Natural killer cell treated with Interleukin-12 subunit alpha and Interleukin-12 subunit beta and Interleukin-15 and Interleukin-18, amount 100 ng/mL, for 72 hours (primary cell): ENCODE measurements at places on chromosomes 12 and 14.

- no peaks in the 10 kb centered on the region for H3K27me3 ChIP-seq
- no peak overlapping the region for H3K27ac ChIP-seq
- peaks cover 18% of the 10 kb centered on the region for H3K4me1 ChIP-seq
- DNase-seq = no peak
These were observed 7.1 kb downstream of the SUOX start for GRCh38 chr12:56004211-56004610.

- H3K36me3 ChIP-seq = no peaks in the 10 kb centered on the region
- H3K4me3 ChIP-seq = no peak overlapping the region
- no peaks in the 10 kb centered on the region for H3K27me3 ChIP-seq
- H3K27ac ChIP-seq = no peak overlapping the region
- DNase-seq = no peak
- H3K4me1 ChIP-seq = no peaks in the 10 kb centered on the region
These were observed 226.2 kb downstream of the PIK3C2G start for GRCh38 chr12:18487509-18487908.

DNA sequence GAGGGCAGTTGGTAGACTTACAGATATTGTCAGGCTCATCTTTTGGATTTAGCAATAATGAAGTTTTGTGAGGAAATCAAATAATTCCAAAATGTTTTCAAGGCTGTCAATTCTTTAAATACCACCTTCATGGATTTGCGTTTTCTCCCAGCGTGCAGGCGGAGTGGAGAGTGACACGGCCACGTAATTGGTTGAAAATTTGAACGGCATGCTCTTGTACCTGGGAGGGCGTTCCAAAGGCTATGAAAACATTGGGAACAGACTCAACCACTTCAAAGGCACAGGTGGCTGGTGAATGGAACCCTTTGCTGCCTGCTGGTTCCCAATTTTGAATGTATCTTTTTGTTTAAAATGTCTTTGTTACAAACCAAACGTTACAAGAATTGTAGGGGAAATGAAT lies 12.4 kb downstream of the SMIM41 start:
- no peak for DNase-seq
- no peak overlapping the region for H3K27ac ChIP-seq
- H3K27me3 ChIP-seq = peaks cover 37% of the 10 kb centered on the region
- no peaks in the 10 kb centered on the region for H3K36me3 ChIP-seq
- H3K4me3 ChIP-seq = no peak overlapping the region

DNA sequence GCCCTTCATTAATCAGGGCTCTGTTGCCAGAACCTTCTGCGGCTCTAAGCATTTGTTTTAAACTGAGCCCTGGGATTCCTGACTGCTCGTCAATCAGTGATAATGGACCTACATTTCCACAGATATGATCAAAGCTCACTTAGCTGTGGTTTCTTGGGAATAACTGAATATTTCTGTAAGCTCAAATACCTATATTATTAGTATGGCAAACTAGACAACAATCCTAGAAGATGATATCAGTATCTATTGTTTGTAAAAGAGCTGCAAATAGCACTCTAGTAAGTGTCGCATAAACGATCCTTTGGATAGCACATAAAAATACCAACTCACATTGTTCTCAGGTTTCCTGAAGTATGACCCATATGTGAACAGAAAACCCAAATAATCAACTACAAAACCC lies 150.4 kb downstream of the PPM1H start:
- no peaks in the 10 kb centered on the region for H3K36me3 ChIP-seq
- no peak for DNase-seq
- H3K27me3 ChIP-seq = peaks cover 2% of the 10 kb centered on the region
- H3K4me1 ChIP-seq = peaks cover 13% of the 10 kb centered on the region

GRCh38 chr12:3681595-3682061 lies 71.3 kb downstream of the CRACR2A start:
- H3K36me3 ChIP-seq = peaks cover 28% of the 10 kb centered on the region
- H3K27me3 ChIP-seq = no peaks in the 10 kb centered on the region
- H3K4me3 ChIP-seq = no peak overlapping the region

- H3K4me3 ChIP-seq = no peak overlapping the region
- DNase-seq = no peak
- peaks cover 27% of the 10 kb centered on the region for H3K4me1 ChIP-seq
- no peaks in the 10 kb centered on the region for H3K27me3 ChIP-seq
These were observed 2.9 kb upstream of the PFDN5 start for GRCh38 chr12:53292426-53292825.

DNA sequence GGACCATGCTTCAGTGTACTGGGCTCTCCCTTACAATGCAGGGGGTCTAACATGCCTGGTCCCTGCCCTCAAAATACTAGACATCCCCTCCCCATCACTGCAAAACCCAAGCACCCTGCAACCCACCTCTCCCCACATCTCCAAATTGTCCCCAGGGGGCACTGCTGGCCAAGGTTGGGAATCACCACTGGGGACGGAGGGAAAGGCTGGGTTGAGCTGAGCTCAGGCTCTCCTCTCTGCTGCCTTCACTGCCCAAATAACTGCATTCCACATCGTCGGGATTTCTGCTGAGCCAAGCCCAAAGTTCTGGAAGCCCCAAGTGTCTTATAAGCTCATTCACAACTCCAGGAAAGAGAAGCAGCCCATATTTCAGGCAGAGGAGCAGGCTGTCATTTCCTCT lies 69.6 kb downstream of the NT5DC3 start:
- H3K27me3 ChIP-seq = no peaks in the 10 kb centered on the region
- H3K4me3 ChIP-seq = no peak overlapping the region
- no peaks in the 10 kb centered on the region for H3K36me3 ChIP-seq
- H3K27ac ChIP-seq = no peak overlapping the region
- DNase-seq = no peak

DNA sequence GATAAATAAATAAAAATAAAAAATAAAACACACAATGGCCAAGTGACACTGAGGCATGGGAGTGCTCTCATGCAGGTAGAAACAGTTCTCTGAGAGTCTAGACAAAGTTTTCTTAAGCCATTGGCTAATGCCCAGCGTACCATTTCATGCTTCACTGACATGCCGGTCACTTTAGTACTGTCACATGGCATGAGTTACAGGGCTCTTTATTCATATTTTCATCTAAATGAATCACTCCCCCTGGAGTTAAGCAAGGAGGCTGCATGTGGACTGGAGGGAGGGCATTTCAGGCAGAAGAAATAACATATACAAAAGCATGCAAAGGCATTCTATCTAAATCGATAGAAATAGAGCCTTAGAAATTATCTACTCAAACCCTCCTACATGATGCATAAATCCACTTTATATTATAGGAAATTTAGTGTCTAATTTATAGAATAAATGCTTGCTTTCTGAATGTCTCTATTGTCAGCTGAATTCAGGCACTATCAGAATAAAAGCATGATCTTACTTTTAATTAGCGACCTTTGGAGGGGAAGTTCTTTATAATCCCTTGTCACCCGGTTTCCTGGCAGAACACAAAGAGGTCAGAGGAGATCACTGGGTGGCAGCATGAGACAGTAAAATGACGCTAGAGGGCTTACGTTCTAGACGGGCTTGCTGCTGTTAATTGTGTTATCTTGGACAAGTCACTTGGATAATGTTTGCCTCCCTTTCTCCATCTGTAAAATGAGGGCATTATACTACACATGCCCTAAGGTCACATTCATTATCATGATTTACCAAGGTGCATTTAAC lies 17.5 kb downstream of the DYRK4 start:
- DNase-seq = no peak
- H3K27me3 ChIP-seq = peaks cover 11% of the 10 kb centered on the region
- H3K27ac ChIP-seq = no peak overlapping the region
- no peak overlapping the region for H3K4me3 ChIP-seq
- no peaks in the 10 kb centered on the region for H3K4me1 ChIP-seq
- H3K36me3 ChIP-seq = no peaks in the 10 kb centered on the region

DNA sequence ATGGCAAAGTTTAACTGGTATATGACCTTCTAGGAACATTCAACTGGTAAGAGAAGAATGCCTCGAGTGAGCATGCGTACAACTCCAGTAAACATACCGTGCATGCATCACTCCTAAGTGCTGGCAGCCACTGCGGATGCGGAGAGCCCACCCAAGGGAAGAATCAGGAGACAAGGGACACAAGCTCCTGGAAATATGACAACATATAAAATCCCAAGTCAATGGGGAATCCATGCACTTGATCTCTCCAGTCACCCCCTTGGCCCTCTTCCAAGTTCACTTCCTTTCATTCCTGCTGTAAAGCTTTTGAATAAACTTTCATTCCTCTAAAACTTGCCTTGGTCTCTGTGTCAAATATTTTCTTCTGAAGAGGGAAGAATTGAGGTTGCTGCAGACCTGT lies 168.7 kb upstream of the TMCC3 start:
- H3K27me3 ChIP-seq = peaks cover 3% of the 10 kb centered on the region
- H3K36me3 ChIP-seq = peaks cover 3% of the 10 kb centered on the region
- peak overlapping the region; percentile 16 for H3K27ac ChIP-seq
- no peak for DNase-seq

DNA sequence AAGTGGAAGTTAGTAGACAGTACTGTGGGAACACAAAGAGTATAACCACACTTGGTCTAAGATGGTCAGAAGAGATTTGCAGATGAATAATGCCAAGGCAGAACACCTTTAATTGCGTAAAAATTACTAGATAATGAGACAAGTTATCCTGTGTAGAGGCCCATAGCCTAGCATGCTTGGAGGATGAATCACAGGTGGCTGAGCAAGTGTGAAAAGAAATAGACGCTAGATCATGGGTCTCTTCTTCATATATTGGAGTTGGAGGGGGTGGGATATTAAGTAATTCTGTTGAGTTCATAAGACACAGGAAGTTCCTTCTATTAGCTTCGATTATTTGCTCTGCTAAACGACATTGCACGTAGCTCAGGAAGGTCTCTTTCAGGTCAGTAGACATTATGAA lies 454.3 kb upstream of the LMO3 start:
- no peak overlapping the region for H3K27ac ChIP-seq
- no peaks in the 10 kb centered on the region for H3K4me1 ChIP-seq
- no peaks in the 10 kb centered on the region for H3K27me3 ChIP-seq
- no peaks in the 10 kb centered on the region for H3K36me3 ChIP-seq
- no peak overlapping the region for H3K4me3 ChIP-seq

DNA sequence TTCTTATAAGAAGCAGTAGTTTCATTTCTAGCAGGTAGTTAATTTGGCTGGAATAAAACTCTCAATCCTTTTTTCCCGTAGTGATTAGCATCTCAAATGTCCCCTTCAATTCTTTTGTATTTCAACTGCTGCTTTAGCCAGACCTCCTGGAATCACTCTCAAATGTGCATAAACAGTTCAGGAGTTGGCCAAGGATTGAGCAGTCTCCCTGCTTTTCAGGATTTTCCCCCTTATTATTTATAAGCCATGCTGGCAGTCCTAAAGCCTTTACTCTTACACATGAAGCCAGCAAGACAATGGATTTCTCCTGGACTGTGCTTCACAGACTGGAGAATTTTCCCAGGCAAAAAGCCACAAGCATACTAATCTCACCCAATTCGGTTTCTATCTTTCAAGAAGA lies 950.1 kb downstream of the VRK1 start:
- peaks cover 11% of the 10 kb centered on the region for H3K36me3 ChIP-seq
- no peaks in the 10 kb centered on the region for H3K27me3 ChIP-seq

GRCh38 chr14:69930780-69931379 lies 51.7 kb downstream of the SMOC1 start:
- peaks cover 5% of the 10 kb centered on the region for H3K27me3 ChIP-seq
- H3K36me3 ChIP-seq = no peaks in the 10 kb centered on the region
- no peak for DNase-seq
- no peak overlapping the region for H3K4me3 ChIP-seq
- peaks cover 5% of the 10 kb centered on the region for H3K4me1 ChIP-seq
- H3K27ac ChIP-seq = no peak overlapping the region

GRCh38 chr12:51330186-51330585 lies 6.2 kb upstream of the BIN2 start:
- peaks cover 38% of the 10 kb centered on the region for H3K4me1 ChIP-seq
- H3K36me3 ChIP-seq = no peaks in the 10 kb centered on the region
- H3K27ac ChIP-seq = peak overlapping the region; percentile 95
- H3K27me3 ChIP-seq = no peaks in the 10 kb centered on the region

DNA sequence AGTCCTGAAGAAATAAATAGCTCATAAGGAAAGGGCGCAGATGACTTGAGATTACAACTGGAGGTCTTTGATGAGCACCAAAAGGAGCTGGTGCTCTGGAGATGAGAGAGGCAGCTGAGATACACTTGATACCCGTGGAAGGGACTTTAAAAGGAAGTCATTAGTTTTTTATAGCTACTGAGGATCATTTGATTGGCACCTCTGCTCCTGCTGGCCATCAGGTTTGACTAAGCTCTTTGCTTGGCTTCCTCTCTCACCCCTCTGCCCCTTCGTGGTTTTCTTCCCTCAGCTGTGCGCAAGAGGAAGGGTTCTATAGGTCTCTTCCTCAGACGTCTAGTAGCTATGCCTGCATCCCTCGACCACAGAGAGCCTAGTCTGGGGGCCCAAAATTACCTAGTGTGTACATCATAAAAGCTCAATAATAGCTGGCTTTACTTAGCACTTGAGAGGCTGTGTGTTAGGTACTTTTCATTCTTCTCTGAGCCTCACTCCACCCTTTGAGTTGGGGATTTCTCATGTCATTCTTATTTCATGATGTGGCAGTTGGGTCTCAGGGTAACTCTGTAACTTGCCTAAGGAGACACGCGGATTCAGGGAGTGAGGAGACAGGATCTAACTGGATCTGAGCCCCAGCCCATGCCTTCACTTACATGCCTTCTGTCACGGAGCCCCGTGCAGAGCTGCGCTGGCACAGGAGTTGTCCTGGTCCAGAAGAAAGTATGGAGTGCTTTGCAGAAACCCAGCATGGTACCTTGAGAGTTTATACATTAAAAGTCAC lies 68.4 kb upstream of the ASPG start:
- no peak overlapping the region for H3K4me3 ChIP-seq
- H3K4me1 ChIP-seq = no peaks in the 10 kb centered on the region
- H3K27ac ChIP-seq = no peak overlapping the region
- no peak for DNase-seq

GRCh38 chr14:34951286-34951685 lies 31.5 kb upstream of the SRP54 start:
- DNase-seq = no peak
- H3K36me3 ChIP-seq = no peaks in the 10 kb centered on the region

- H3K27me3 ChIP-seq = peaks cover 43% of the 10 kb centered on the region
- no peaks in the 10 kb centered on the region for H3K36me3 ChIP-seq
- peaks cover 9% of the 10 kb centered on the region for H3K4me1 ChIP-seq
These were observed 10.0 kb upstream of the CALCOCO1 start for GRCh38 chr12:53737093-53737808.

- H3K27me3 ChIP-seq = no peaks in the 10 kb centered on the region
- no peak for DNase-seq
- no peaks in the 10 kb centered on the region for H3K4me1 ChIP-seq
- H3K27ac ChIP-seq = no peak overlapping the region
These were observed 216.3 kb upstream of the ATXN7L3B start for GRCh38 chr12:74321381-74321780.

DNA sequence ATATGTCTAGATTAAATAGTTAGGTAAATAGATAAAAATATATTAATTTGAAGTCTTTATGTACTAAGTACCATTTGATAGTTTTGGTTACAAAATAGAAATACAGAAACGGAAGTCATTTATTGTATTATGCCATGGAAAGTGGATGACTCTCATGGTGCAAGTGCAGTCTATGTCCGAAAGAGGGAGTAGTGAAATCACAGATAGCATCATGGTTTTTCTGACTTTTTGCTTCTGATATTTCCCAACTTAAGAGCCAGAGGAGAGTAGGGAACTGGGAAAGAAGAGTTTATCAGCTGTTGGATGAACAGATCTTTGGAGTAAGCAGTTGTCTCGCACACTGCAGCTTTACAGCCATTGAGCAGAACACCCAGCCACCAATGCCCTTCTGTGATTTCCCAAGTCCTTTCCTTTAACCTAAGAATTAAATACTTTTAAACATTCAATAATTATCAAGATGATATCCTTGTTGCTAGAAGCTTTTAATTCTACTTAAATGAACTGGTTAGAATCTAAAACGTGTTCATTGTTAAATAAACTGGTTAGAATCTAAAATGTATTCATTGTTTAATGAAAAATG lies 18.4 kb upstream of the SRGAP1 start:
- DNase-seq = no peak
- H3K27ac ChIP-seq = no peak overlapping the region
- H3K36me3 ChIP-seq = no peaks in the 10 kb centered on the region
- H3K4me3 ChIP-seq = no peak overlapping the region
- peaks cover 9% of the 10 kb centered on the region for H3K4me1 ChIP-seq
- peaks cover 22% of the 10 kb centered on the region for H3K27me3 ChIP-seq
